Right lung (tissue), 10 donors: ENCODE measurements at places on chromosomes 11 and 22.

GRCh38 chr11:63761188-63761587 is 7.4 kb downstream of the ZFTA start:
- DNase-seq = no peak

DNA sequence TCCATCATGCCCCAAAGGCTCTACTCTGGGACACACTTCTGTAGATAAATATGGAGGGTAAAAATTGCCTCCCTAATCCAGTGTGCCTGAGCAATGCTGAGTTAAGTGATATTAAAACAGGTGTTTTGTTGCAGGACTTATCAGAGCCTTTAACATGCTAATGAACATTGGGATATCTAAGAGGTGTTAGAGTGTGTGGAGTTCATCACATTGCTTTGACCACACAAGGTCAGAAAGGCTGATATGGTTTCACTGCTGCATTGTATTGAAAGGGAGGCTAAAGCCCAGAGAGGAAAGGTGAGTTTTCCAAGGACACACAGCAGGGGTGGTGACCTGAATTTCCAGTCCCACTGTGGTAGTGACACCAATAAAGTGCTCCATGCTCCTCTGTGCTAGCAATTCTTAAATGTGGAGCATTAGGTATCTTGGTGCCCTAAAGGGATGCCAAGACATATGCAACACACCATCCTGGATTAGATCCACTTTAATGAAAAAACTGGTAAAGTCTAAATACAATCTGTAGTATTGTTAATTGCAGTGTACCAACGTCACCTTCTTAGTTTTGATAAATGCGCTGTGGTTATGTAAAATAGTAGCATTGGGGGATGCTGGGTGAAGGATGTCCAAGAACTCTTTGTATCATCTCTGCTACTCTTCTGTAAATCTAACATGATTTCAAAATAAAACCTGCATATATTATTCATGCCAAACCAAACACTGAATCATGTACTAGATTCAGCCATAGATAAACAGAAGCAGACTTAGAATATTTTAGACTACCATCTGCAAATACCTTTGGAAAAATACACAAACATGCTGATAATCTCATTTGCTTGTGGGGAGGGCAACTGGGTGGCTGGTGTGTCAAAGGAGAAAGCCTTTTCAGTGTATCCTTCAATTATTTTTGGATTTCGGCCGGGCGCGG is 45.8 kb downstream of the MIAT start:
- DNase-seq = no peak

- DNase-seq = no peak
These were observed 17.5 kb downstream of the CDC45 start for GRCh38 chr22:19497245-19497644.

GRCh38 chr11:62088331-62088933 is 35.4 kb upstream of the INCENP start:
- DNase-seq = no peak

GRCh38 chr22:50599816-50600455 is 657 bp upstream of the MAPK8IP2 start:
- DNase-seq = peak; percentile 42

DNA sequence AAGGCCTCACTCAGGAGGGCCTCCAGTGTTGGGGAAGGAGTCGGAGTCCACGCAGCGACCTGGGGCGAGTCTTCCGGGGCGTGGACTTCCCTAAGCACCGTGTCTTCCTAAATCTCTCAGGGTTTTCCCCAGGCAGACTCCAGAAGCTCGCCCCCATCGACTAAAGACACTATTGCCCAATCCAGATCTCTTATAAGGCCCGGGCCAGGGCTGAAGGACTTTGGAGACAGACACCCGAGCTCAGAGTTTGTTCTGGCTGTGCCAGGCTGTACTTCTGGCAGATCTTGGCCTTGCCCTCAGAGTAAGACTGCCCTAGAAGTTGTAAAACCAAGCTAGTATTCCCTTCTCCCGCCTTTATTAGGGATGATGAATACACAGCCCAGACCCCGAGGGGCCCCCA is 191.4 kb downstream of the BUD13 start:
- no peak for DNase-seq

DNA sequence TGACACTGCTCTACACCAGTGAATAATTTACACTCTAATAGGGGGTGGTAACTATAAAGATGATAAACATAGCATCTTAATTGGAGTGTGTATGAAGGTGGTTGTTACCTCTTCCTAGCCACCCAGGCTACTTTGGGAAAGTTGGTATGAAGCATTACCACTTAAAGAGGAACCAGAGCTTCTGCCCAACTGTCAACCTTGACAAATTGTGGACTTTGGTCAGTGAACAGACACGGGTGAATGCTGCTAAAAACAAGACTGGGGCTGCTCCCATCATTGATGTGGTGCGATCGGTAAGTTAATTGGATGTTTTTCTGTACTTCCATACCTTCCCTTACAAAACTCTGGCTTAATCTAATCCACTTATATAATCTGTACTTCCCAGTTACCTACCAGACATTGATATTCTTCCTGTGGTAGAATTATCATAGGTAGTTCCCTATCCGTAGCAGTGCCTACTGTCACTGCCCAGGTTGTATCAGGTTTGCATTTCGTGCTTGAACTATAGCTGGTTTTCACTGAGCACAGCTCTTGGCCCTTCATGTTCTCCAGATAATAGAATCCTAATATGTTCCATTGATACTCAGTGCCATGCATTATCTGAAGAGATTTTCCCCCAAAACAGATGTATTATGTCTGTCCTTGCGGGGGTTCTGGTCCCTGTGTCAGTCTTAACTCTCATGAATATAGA is 2.2 kb downstream of the RPL27A start:
- DNase-seq = no peak

- DNase-seq = no peak
These were observed 65.3 kb downstream of the CELSR1 start for GRCh38 chr22:46471901-46472721.

DNA sequence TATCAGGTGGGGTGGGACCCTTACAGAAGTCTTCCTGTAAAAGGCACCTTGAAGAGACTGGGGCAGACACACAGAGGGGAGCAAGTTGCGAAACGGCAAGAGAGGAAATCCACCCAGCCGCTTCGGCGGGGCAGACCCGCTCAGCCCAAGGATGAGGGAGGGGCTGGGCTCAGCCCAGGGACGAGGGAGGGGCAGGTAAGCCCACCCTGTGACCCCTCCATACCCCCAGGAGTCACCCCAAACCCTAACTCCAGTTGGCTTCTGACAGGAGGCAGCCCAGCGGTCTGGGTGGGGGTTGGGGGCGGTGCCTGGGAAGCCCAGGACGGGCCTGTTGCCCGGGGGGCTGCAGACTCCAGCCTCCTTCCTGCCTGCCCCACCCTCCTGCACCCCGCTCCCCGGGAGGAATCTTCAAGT is 965 bp downstream of the OSBPL5 start:
- no peak for DNase-seq

DNA sequence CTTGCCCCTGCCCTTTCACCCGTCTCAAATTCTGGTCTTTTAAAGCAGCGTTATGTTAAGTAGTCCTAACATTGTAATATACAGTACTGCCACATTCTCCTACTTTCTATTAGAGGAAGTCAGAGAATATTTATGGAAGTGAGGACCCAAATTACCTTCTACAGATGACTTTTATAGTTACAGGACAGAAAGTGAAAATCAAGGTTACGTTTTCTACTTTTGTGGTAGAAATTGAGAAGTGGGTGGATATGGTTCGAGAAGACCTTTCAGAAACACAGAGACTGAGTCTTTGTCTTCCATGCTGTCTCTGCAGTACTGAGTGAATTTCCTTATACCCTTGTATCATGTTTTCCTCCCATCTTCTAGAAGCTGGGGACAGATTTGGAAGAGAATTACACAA is 17.1 kb downstream of the SC5D start:
- no peak for DNase-seq

- no peak for DNase-seq
These were observed 18.1 kb upstream of the PPP6R3 start for GRCh38 chr11:68442433-68442832.

GRCh38 chr11:82183346-82183745 is 550.3 kb downstream of the FAM181B start:
- DNase-seq = no peak

- DNase-seq = no peak
These were observed 309.2 kb downstream of the BRD1 start for GRCh38 chr22:49518436-49518970.

GRCh38 chr11:61881397-61881796 is 9.9 kb downstream of the FADS3 start:
- DNase-seq = no peak

GRCh38 chr22:49025791-49026493 is 801.7 kb downstream of the BRD1 start:
- DNase-seq = no peak

DNA sequence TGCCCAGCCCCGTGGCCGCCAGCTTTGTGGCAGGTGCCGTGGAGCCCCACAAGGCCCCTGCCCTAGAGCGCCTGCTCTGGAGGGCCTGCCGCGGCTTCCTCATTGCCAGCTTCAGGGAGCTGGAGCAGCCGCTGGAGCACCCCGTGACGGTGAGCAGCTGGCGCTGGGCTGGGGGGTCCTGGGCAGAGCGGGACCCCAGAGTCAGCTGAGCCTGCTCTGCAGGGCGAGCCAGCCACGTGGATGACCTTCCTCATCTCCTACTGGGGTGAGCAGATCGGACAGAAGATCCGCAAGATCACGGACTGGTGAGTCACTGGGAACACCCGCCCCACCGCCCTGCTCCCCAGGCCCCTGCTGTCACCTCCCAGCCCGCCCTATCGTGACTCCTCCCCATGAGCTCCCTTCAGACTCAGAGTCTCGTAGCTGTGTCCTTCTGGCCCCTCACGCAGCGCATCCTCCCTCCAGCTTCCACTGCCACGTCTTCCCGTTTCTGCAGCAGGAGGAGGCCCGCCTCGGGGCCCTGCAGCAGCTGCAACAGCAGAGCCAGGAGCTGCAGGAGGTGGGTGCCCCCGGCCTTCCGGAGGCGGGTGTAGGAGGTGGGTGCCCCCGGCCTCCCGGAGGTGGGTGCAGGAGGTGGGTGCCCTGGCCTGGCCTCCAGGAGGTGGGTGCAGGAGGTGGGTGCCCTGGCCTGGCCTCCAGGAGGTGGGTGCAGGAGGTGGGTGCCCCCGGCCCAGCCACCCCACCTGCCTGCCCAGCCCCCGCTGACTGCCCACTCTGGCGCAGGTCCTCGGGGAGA is 4.7 kb downstream of the TCIRG1 start:
- no peak for DNase-seq

- DNase-seq = no peak
These were observed 13.1 kb upstream of the ACCSL start for GRCh38 chr11:44034639-44035038.

- no peak for DNase-seq
These were observed 9.5 kb downstream of the GNB1L start for GRCh38 chr22:19845054-19845722.

DNA sequence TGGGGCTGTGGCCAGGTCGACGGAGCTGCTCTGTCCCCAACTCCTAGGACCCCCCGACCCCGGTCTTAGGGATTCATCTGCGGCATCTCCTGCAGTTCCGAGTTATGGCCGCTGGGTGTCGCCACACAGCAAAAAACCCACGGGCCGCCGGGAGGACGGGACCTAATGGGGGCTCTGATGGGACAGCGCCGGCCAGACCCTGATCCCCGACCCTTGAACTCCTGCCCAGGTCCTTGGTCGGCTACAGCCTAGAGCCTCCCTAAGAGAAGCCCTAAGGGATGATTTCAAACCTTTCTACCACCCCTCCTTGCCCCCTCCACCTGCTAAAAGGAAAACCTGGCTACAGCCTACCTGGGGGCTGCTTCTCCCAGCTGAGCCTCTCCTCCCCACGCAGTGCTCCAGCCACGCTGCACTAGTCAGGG is 30.8 kb upstream of the LRRC10B start:
- DNase-seq = no peak

GRCh38 chr22:40216041-40216756 is 38.5 kb downstream of the TNRC6B start:
- no peak for DNase-seq

DNA sequence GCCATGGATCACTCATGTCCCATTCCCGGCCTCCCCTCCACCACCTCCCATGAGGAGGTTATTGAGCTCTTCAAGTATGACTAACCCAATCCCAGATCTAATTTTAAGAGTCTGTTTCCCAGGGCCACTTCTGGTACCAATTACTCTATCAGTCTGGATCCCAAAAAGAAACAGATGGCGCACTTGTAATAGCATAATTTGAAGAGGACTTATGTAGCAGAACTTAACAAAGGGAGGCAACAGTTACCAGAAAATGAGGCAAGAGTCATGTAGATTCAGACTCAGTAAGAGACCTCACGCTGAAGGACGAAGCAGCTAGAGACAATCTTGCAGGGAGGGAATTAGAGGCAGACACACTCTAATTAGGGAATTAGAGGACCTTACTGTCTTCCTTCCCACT is 46.9 kb downstream of the DDX6 start:
- DNase-seq = no peak

DNA sequence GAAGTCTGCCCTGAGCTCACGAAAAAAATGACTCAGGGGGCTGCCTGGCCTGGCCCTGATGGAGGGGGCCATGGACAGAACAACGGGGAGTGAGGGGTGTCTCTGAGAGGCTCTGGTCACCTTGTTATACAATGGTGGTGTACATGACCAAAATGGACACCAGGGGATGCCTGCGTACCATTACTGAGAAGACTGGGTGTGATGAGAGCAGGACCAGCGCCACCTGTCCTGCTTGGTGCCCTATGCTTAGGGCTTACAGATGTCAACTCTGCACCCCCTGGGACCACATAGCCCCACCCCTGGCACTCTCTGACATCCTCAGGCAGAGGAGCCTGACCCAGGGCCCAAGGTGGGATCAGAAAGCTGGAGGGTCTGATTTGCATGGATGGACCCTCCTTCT is 104.8 kb downstream of the ZNF280B start:
- no peak for DNase-seq

DNA sequence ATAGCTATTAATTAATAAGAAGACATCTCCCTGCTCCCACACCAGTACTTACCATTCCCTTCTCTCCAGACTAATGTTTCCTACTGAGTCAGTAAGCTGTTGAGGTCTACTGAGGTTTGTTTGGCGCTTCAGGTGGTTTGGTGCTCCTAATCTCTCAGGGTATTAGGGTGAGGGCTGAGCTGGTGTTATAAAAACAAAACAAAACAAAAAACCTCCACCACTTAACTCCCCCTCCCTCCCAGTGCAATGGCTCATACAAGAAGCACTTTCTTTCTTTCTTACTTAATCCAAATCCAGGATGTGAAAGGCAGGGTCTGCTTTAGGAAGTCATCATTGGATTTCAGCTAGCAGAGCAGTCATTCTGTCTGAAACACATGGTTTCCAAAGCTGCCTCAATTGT is 15.3 kb downstream of the CSTPP1 start:
- no peak for DNase-seq

DNA sequence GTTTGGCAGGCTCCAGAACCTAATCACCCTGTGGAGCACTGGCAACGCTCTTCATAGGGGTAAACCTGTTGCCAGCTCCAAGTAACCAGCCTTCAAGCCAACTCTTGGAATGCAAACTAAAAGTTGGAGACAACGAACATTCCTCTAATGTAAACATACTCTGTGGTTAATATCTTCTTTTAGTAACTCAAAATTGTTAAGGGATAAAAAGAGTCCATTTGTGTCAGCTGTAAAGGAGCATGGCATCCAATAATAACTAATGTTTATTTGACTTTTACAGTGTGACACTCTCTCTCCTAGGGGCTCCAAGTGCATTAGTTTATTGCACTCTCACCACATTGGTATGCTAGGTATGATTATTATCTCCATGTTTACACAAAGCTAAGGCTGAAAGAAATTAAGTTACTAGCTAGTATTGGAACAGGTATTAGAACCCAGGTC is 31.0 kb upstream of the AMOTL1 start:
- no peak for DNase-seq
